Adrenal gland (tissue), 19 donors: ENCODE measurements at places on chromosomes 7 and 10. TPM values are rescaled to one million over a fixed set of nuclear protein-coding genes. Genes with fewer than 3 reads are reported as not detected.
A peak's percentile ranks its signal among the peaks of the same experiment; 100 is the strongest.

GRCh38 chr7:143300959-143301935 is 13.1 kb downstream of the CASP2 start:
- no peaks in the 10 kb centered on the region for H3K4me1 ChIP-seq
- H3K27ac ChIP-seq: no peak overlapping the region
- DNase-seq: no peak
- peaks cover 65% of the 10 kb centered on the region for H3K36me3 ChIP-seq
- no peaks in the 10 kb centered on the region for H3K27me3 ChIP-seq

DNA sequence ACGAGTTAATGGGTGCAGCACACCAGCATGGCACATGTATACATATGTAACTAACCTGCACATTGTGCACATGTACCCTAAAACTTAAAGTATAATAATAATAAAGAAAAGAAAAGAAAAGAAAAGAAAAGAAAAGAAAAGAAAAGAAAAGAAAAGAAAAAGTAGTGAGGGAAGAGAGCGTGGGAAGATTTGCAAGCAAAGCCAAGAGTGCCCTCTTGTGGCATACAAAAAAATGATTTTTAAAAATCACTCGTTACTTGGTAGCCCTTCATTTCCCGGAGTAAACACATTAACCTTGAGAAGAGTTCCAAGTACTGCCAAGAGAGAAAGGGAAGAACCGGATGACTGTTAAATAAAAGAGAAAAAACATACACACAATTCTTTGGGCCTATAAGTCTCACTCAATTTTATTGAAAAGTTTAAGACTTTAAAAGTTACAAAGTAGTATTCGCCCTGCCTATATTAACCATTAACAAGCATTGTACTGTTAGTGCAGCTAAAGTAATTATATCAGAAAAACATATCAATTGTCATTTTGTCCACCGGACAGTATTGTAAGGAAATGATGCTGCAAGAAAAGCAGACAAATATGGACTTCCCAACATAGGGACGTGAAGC is 6.2 kb upstream of the CH25H start:
- no peak overlapping the region for H3K4me3 ChIP-seq
- peaks cover 6% of the 10 kb centered on the region for H3K4me1 ChIP-seq
- peak overlapping the region; percentile 1 for H3K27ac ChIP-seq
- no peak for DNase-seq
- peaks cover 4% of the 10 kb centered on the region for H3K27me3 ChIP-seq
- peaks cover 9% of the 10 kb centered on the region for H3K36me3 ChIP-seq

GRCh38 chr7:92631850-92632487 is 41.8 kb upstream of the FAM133B start:
- DNase-seq: no peak
- H3K36me3 ChIP-seq: no peaks in the 10 kb centered on the region
- no peak overlapping the region for H3K4me3 ChIP-seq
- H3K27ac ChIP-seq: peak overlapping the region; percentile 29
- peaks cover 46% of the 10 kb centered on the region for H3K4me1 ChIP-seq

DNA sequence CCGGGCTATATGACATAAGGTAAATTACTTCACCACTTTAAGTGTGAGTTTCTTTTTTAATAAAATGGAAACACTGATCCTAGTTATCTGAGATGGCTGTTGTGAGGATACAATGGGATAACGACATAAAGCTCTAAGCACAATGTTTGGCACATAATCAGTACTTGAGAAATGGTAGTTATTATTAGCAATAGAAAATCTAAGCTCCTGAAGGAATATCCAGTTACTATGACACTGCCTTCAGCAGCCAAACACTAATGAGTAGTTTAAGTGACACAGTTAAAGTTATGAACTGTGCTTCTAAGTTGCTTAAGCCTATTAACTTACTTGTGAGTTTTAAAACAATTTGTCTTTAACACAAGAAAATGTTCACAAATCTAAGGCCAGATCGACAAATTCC is 96.8 kb downstream of the ELAPOR2 start:
- H3K4me1 ChIP-seq: no peaks in the 10 kb centered on the region
- DNase-seq: no peak
- H3K27me3 ChIP-seq: no peaks in the 10 kb centered on the region
- H3K27ac ChIP-seq: no peak overlapping the region
- H3K4me3 ChIP-seq: no peak overlapping the region

- no peak overlapping the region for H3K27ac ChIP-seq
- H3K4me1 ChIP-seq: no peaks in the 10 kb centered on the region
- H3K36me3 ChIP-seq: no peaks in the 10 kb centered on the region
- no peak overlapping the region for H3K4me3 ChIP-seq
Observed at GRCh38 chr10:4144817-4145216, 359.8 kb upstream of the KLF6 start.

DNA sequence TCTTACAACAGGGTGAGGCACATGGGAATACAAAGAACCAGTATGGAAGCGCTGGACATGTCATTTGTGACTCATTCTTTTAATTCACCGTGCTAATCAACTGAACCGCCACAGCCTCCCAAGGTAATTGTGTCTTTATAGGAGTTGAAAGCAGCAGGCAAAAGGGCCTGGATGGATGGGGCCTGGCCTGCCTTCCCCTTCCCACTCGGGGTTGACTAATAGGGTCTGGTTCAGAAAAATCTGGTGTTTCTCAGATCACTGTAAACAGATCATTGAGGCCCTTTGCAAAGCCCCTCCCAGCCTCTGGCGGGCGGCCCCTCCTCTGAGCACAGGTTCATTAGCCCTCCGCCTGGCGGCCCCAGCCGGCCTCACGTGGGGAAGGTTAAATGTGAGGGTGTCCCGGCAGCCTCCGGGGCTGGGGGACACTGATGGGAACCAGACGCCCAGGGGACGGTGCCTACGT is 100.8 kb downstream of the EBF3 start:
- no peaks in the 10 kb centered on the region for H3K4me1 ChIP-seq
- no peaks in the 10 kb centered on the region for H3K36me3 ChIP-seq
- no peak overlapping the region for H3K4me3 ChIP-seq
- no peak for DNase-seq
- H3K27me3 ChIP-seq: no peaks in the 10 kb centered on the region

DNA sequence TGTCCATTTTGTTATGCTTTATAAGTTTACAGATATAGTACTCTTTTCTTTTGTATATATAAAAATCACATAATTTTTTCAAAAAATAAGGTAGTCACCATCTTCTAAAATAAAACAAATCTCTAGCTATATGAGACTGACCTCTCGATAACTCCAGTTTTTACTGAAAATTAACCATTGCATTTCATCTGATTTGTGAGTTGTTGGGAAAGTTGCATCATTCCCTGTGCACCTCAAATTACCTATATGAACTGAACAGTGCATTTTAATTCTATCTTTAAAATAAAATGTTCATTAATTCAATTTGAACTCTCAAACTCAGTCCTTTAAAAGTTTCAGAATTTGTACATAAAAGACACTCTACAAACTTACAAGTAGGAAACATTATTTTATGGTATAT is 86.0 kb downstream of the VWDE start:
- no peaks in the 10 kb centered on the region for H3K27me3 ChIP-seq
- DNase-seq: no peak
- no peaks in the 10 kb centered on the region for H3K4me1 ChIP-seq
- no peak overlapping the region for H3K4me3 ChIP-seq
- H3K27ac ChIP-seq: no peak overlapping the region

DNA sequence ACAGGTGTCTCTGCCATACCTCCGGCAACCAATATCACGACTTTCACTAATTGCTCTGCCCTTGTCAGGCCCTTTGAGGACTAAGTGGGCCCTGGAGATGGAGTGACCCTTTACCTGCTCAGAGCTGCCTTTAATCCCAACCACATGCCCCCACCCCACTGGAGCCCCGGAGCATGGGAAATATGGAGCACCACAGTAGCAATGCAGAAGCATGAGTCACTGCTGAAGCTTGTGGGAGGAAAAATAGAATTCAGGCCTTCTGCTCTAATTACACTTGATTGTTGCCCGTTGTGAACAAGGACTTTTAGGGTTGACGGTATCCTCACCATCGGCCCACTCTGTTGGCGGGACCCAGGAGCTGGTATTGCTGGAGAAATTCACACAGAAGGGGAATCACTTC is 52.5 kb upstream of the FRMD4A start:
- H3K27me3 ChIP-seq: no peaks in the 10 kb centered on the region
- DNase-seq: no peak
- H3K27ac ChIP-seq: no peak overlapping the region
- no peaks in the 10 kb centered on the region for H3K36me3 ChIP-seq
- H3K4me1 ChIP-seq: no peaks in the 10 kb centered on the region

GRCh38 chr7:3650844-3651243 is 349.8 kb downstream of the SDK1 start:
- DNase-seq: no peak
- no peaks in the 10 kb centered on the region for H3K36me3 ChIP-seq
- no peaks in the 10 kb centered on the region for H3K27me3 ChIP-seq

- no peak overlapping the region for H3K27ac ChIP-seq
- H3K27me3 ChIP-seq: no peaks in the 10 kb centered on the region
- H3K36me3 ChIP-seq: no peaks in the 10 kb centered on the region
- no peak for DNase-seq
- H3K4me3 ChIP-seq: no peak overlapping the region
- H3K4me1 ChIP-seq: peaks cover 11% of the 10 kb centered on the region
Observed at GRCh38 chr7:134485203-134485602, 26.3 kb upstream of the AKR1B1 start.

- peak overlapping the region; percentile 60 for H3K4me3 ChIP-seq
- H3K36me3 ChIP-seq: no peaks in the 10 kb centered on the region
- H3K27ac ChIP-seq: peak overlapping the region; percentile 90
- peaks cover 12% of the 10 kb centered on the region for H3K4me1 ChIP-seq
- H3K27me3 ChIP-seq: no peaks in the 10 kb centered on the region
- peak; percentile 99 for DNase-seq
Observed at GRCh38 chr7:148932-149790, 43.2 kb upstream of the FAM20C start.

DNA sequence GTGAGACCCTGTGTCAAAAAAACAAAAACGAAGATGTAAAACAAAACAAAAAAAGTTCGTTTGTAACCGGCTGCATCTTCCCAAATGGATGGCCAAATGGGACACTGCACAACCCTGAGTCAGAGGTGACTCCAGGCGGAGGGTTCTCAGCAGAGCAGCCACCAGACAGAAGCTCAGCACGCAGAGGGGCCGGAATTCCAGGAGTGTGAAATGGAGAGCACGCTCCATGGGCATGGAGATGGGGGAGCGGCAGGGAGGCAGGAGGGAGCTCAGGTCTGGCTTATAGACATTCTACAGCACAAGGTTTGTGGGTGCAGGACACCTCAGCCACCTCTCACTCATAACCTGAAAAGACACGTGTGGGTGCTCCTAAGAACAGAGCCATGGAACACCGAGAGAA is 227.0 kb downstream of the MAD1L1 start:
- no peak for DNase-seq
- no peaks in the 10 kb centered on the region for H3K27me3 ChIP-seq
- no peak overlapping the region for H3K4me3 ChIP-seq

DNA sequence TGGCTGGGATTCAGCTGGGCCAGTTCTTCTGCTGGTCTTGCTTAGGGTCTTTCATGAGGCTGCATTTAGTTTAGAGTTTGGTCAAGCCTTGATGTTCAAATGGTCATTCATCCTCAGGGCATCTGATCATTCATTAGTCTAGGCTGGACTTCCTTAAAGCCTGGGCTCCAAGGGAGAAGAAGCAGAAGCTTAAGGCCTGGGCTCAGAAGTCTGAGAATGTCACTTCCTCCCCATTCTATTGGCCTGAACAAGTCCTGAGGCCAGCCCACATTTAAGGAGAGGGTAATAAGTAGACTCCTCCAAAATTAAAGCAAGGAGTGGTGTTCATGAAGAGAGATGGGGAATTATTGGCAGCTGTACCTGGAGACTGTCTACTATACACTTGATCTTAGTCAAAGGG is 193.2 kb upstream of the HABP2 start:
- no peak overlapping the region for H3K4me3 ChIP-seq
- H3K36me3 ChIP-seq: no peaks in the 10 kb centered on the region
- DNase-seq: no peak
- no peaks in the 10 kb centered on the region for H3K4me1 ChIP-seq
- H3K27ac ChIP-seq: no peak overlapping the region
- no peaks in the 10 kb centered on the region for H3K27me3 ChIP-seq

- H3K4me3 ChIP-seq: no peak overlapping the region
- no peak overlapping the region for H3K27ac ChIP-seq
- no peaks in the 10 kb centered on the region for H3K36me3 ChIP-seq
Observed at GRCh38 chr7:147659036-147659995, 931.2 kb upstream of the C7orf33 start.

DNA sequence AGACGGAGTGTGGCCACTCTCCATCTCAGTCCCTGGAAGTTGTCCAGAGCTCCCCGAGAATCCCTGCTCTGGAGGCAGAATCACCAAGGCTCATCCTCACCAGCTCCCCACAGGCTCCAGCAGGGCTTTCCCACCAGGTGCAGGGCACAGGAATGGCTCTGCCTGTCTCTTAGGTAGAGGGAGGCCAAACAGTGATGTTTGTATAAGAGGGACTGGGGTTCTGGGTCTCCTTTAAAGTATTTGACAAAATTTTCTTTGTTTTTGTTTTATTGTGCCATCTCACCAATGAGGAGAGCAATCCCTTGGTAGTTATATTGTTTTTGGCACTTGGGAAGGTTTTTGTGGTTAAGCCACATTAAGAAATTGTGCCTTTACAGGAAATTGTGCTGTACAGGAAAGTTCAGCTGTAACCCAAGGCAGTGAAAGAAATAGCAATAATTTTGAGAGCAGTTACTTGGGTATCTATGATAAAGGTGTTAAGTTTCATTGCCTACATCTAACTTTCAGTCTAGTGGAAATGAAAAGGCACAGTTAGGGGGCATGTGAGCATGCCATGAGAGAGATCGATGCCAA is 219.3 kb upstream of the PRSS58 start:
- no peak for DNase-seq
- no peaks in the 10 kb centered on the region for H3K27me3 ChIP-seq
- H3K4me3 ChIP-seq: no peak overlapping the region
- H3K36me3 ChIP-seq: no peaks in the 10 kb centered on the region

- H3K27me3 ChIP-seq: no peaks in the 10 kb centered on the region
- H3K4me1 ChIP-seq: peaks cover 3% of the 10 kb centered on the region
- no peak overlapping the region for H3K27ac ChIP-seq
Observed at GRCh38 chr7:40604601-40605438, 470.0 kb downstream of the SUGCT start.

- H3K4me1 ChIP-seq: peaks cover 20% of the 10 kb centered on the region
- peak overlapping the region; percentile 55 for H3K27ac ChIP-seq
- H3K27me3 ChIP-seq: no peaks in the 10 kb centered on the region
- no peaks in the 10 kb centered on the region for H3K36me3 ChIP-seq
- no peak for DNase-seq
- H3K4me3 ChIP-seq: no peak overlapping the region
Observed at GRCh38 chr10:133377818-133378250, 1.2 kb upstream of the PAOX start.

GRCh38 chr7:53672681-53673080 is 637.2 kb downstream of the POM121L12 start:
- H3K27me3 ChIP-seq: no peaks in the 10 kb centered on the region
- H3K4me1 ChIP-seq: no peaks in the 10 kb centered on the region
- no peaks in the 10 kb centered on the region for H3K36me3 ChIP-seq
- no peak overlapping the region for H3K27ac ChIP-seq
- DNase-seq: no peak

The LIPN gene
- total RNA-seq: not detected

The SPDYE2 gene
- total RNA-seq: not detected

The GPRIN2 gene
- total RNA-seq: not detected

The NUTM2E gene
- total RNA-seq: not detected

The CYP3A4 gene
- total RNA-seq: 0.14 TPM

The IGFBP1 gene
- total RNA-seq: not detected

The INA gene
- 10.9 TPM for total RNA-seq

The MGMT gene
- total RNA-seq: 21.1 TPM

The AKR1D1 gene
- not detected for total RNA-seq

The PRPS1L1 gene
- total RNA-seq: not detected

The NACAD gene
- 2.5 TPM for total RNA-seq

The CRYGN gene
- total RNA-seq: not detected

The WNT16 gene
- not detected for total RNA-seq

The THSD7A gene
- 6.3 TPM for total RNA-seq

The TUBAL3 gene
- total RNA-seq: not detected
